HAP-1 (cell line): ENCODE measurements at places on chromosomes 2 and 18.

- DNase-seq, result no peak
Measured at GRCh38 chr2:221334481-221335218, 237.5 kb downstream of the EPHA4 start.

GRCh38 chr2:123451542-123451941 lies 573.5 kb upstream of the CNTNAP5 start:
- DNase-seq, result no peak

GRCh38 chr2:106192752-106193689 lies 1.1 kb downstream of the UXS1 start:
- DNase-seq, result peak; percentile 49

- no peak for DNase-seq
Measured at GRCh38 chr18:62522178-62522503, 684 bp upstream of the ZCCHC2 start.

DNA sequence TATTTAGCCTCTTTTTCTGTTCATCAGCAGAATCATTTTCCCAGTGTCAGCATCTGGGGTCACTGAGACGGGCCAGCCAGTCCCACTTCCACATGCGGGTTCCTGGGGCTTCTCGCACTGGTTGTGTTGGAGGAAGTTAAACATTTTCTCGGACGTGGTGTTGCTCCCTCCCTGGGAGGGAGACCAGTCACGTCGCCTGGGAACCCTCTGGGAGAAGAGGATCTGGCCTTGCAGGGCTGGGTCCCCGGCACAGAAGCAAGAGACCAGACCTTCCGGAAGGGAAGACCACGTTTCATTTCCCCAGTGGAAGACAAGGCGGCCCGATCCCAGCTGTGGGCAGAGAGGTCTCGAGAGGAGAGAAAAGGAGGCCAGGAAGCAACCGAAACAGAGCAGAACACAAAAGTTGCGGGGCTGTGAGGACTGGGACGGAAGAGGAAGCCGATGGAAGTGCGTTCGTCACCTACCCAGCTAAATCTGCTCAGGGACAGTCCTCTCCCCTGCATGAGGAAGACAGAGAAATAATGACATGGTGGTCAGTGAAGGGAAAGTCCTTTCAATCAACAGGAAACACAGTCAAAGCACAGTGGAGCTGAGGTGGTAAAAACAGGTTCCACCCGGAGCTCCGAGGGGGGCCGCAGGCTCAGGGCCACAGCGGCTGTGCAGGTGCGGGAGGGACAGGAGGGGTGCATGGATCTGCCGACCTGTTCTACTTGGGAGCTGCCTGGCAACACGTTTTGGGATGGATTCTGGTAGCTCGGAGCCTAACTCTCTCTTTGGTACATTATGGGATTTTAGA lies 144.4 kb downstream of the MBP start:
- no peak for DNase-seq

- no peak for DNase-seq
Measured at GRCh38 chr2:25372405-25373268, 30.9 kb upstream of the DNMT3A start.

GRCh38 chr2:239522002-239522739 lies 121.4 kb upstream of the HDAC4 start:
- no peak for DNase-seq

- DNase-seq, result no peak
Measured at GRCh38 chr2:233807966-233808935, 30.1 kb downstream of the MROH2A start.
